Calu3 (cell line): ENCODE measurements at places on chromosomes 2 and 18.
A peak's percentile ranks its signal among the peaks of the same experiment; 100 is the strongest.

- H3K4me3 ChIP-seq, result peak overlapping the region; percentile 27
- H3K4me1 ChIP-seq, result peaks cover 30% of the 10 kb centered on the region
- peaks cover 12% of the 10 kb centered on the region for H3K36me3 ChIP-seq
- peak overlapping the region; percentile 85 for H3K27ac ChIP-seq
Observed at GRCh38 chr2:233940376-233941276, 23.5 kb downstream of the TRPM8 start.

DNA sequence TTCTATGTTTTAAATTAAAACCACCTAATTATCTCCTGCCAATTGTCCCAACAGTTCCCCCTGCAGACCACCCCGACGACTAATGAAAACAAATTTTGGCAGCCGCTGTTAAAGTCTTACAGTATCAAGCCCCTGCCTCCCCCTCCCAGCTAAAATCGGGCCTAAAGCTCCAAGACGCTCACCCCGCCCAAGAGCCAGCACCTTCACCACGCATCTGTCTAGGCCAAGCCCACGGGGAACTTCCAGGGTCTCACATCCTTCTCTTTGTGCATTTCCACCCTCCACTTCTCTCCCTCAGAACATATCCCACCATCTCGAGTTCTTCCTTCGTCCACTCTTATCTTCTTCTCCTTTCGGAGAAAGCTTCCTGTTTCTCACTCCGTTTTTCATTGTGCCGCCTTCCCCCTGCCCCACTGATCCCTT is 445 bp downstream of the PRPF40A start:
- peak overlapping the region; percentile 96 for H3K4me3 ChIP-seq
- peak; percentile 25 for DNase-seq
- H3K27ac ChIP-seq, result peak overlapping the region; percentile 96
- H3K4me1 ChIP-seq, result peaks cover 3% of the 10 kb centered on the region
- H3K36me3 ChIP-seq, result peaks cover 73% of the 10 kb centered on the region

DNA sequence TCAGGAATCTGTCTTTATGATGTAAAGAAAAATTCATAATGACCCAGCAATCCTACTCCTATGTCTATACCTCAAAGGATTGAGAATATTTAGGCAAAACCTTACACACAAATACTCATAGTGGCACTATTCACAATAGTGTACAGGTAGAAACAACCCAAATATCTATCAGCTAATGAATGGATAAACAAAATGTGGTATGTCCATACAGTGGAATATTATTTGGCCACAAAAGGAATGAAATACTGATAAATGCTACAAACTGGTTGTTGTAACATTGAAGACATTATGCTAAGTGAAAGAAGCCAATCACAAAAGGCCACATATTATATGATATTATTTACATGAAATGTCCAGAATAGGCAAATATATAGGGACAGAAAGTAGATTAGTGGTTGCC is 24.7 kb downstream of the PDK1 start:
- H3K4me3 ChIP-seq, result no peak overlapping the region
- H3K27me3 ChIP-seq, result no peaks in the 10 kb centered on the region
- H3K27ac ChIP-seq, result no peak overlapping the region
- H3K4me1 ChIP-seq, result no peaks in the 10 kb centered on the region
- H3K36me3 ChIP-seq, result no peaks in the 10 kb centered on the region
- no peak for DNase-seq

DNA sequence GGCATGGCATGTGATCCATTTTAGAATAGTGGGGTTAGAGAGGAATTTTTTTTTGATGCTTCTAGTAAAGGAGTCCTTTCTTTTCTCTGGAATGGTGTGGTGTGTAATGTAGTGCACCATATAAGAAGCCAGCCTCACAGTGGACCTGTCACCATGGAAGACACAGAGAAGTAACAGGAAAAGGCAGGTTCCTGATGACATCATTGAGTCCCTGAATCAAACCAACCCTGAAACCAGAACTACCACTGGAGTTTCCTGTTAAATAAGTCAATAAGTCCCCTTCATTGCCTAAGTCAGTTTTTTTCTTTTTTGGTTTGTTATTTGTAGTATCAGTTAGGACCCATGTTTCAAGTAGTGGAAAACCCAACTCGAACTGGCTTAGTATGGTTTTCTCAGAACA is 11.9 kb downstream of the ADCYAP1 start:
- no peak for DNase-seq
- H3K4me3 ChIP-seq, result no peak overlapping the region
- H3K4me1 ChIP-seq, result no peaks in the 10 kb centered on the region

GRCh38 chr2:66041902-66042657 is 392.8 kb upstream of the MEIS1 start:
- H3K27me3 ChIP-seq, result peaks cover 13% of the 10 kb centered on the region
- no peak for DNase-seq
- H3K4me3 ChIP-seq, result no peak overlapping the region
- no peak overlapping the region for H3K27ac ChIP-seq

DNA sequence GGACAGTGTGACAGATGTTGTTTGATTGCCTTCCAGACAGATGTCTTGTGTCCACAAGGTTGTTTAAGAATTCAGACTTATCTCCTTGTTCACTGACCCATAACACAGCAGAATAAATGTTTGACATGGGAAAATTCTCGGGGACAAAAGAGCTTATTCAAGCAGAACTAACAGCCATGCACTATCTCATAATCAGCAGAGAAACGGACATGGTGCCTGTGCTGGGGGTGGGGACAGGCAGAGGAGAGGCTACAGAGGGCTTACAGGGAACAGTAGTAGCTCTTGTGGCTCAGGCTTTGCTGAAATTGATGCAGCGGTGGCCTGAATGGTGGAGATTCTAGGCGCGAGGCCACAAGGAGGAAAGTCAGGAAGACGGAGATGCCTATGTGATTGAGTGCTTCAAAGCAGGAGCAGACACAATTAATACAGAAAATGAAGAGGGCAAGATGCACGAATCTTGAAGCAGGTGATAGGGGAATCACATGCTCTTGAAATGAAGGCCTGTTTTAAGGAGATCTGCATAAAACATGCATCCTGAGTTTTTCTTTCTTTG is 62.0 kb upstream of the CAB39 start:
- H3K4me1 ChIP-seq, result peaks cover 8% of the 10 kb centered on the region
- H3K27ac ChIP-seq, result no peak overlapping the region
- H3K4me3 ChIP-seq, result no peak overlapping the region
- no peaks in the 10 kb centered on the region for H3K27me3 ChIP-seq

- peaks cover 68% of the 10 kb centered on the region for H3K27me3 ChIP-seq
- H3K4me1 ChIP-seq, result peaks cover 7% of the 10 kb centered on the region
- H3K4me3 ChIP-seq, result no peak overlapping the region
- no peak for DNase-seq
- H3K27ac ChIP-seq, result no peak overlapping the region
- no peaks in the 10 kb centered on the region for H3K36me3 ChIP-seq
Observed at GRCh38 chr2:119029297-119029696, 87.3 kb downstream of the MARCO start.

- H3K4me1 ChIP-seq, result no peaks in the 10 kb centered on the region
- no peak for DNase-seq
- H3K4me3 ChIP-seq, result no peak overlapping the region
- no peaks in the 10 kb centered on the region for H3K36me3 ChIP-seq
- H3K27me3 ChIP-seq, result peaks cover 87% of the 10 kb centered on the region
Observed at GRCh38 chr2:30046979-30047378, 99.8 kb upstream of the YPEL5 start.

DNA sequence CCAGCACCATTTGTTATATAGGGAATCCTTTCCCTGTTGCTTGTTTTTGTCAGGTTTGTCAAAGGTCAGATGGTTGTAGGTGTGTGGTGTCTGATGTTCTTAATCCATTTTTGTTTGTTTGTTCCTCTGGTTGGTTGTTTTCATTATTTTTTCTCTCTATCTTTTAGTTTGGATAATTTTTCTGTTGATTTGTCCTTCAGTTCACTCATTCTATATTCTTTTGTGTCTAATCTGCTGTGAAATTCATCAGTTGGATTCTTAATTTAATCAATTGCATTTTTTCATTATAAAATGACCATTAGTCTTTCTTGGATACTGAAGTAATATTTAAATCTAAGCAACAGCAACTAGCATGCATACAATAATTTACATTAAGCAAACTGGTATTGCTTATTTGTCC is 206.7 kb upstream of the TRIB2 start:
- H3K36me3 ChIP-seq, result no peaks in the 10 kb centered on the region
- no peak overlapping the region for H3K27ac ChIP-seq
- H3K4me3 ChIP-seq, result no peak overlapping the region
- no peaks in the 10 kb centered on the region for H3K4me1 ChIP-seq
- DNase-seq, result no peak

- H3K36me3 ChIP-seq, result peaks cover 57% of the 10 kb centered on the region
- peak overlapping the region; percentile 98 for H3K27ac ChIP-seq
- no peaks in the 10 kb centered on the region for H3K27me3 ChIP-seq
- no peak for DNase-seq
Observed at GRCh38 chr18:3625742-3626091, 175.7 kb downstream of the TGIF1 start.

DNA sequence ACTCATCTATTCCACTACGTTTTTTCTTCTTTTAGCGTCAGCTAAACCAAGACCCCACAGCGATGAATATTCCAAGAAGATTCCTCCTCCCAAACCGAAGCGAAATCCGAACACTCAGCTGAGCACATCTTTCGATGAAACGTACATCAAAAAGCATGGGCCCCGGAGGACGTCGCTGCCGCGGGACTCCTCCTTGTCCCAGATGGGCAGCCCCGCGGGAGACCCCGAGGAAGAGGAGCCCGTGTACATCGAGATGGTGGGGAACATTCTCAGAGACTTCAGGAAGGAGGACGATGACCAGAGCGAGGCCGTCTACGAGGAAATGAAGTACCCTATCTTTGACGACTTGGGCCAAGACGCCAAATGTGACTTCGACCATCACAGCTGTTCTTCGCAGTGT is 182.4 kb downstream of the NYAP2 start:
- no peaks in the 10 kb centered on the region for H3K4me1 ChIP-seq
- H3K27me3 ChIP-seq, result peaks cover 17% of the 10 kb centered on the region
- H3K36me3 ChIP-seq, result no peaks in the 10 kb centered on the region
- H3K27ac ChIP-seq, result no peak overlapping the region
- no peak for DNase-seq

GRCh38 chr18:30618567-30618966 is 424.0 kb downstream of the DSC3 start:
- H3K36me3 ChIP-seq, result no peaks in the 10 kb centered on the region
- peaks cover 11% of the 10 kb centered on the region for H3K4me1 ChIP-seq
- H3K4me3 ChIP-seq, result no peak overlapping the region

- no peaks in the 10 kb centered on the region for H3K36me3 ChIP-seq
- no peaks in the 10 kb centered on the region for H3K27me3 ChIP-seq
- DNase-seq, result no peak
- no peaks in the 10 kb centered on the region for H3K4me1 ChIP-seq
- no peak overlapping the region for H3K4me3 ChIP-seq
Observed at GRCh38 chr2:172009823-172010222, 10.1 kb downstream of the METAP1D start.
